Trophoblast cell (in vitro differentiated cells and primary cell): ENCODE measurements at places on chromosomes 2 and 18.

GRCh38 chr2:33107690-33108482, 161.1 kb downstream of the LTBP1 start:
- peak; percentile 21 for DNase-seq

DNA sequence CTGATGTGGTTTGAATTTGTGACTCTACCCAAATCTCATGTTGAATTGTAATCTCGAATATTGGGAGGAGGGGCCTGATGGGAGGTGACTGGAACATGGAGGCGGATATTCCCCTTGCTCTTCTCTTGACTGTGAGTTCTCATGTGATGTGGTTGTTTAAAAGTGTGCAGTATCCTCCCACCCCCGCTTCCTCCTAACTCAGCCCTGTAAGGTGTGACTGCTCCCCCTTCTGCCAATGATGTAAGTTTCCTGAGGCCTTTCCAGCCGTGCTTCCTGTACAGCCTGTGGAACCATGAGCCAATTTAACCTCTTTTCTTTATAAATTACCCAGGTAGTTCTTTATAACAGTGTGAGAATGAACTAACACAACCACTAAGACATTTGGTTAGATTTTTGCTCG, 458.4 kb downstream of the THSD7B start:
- DNase-seq = no peak

DNA sequence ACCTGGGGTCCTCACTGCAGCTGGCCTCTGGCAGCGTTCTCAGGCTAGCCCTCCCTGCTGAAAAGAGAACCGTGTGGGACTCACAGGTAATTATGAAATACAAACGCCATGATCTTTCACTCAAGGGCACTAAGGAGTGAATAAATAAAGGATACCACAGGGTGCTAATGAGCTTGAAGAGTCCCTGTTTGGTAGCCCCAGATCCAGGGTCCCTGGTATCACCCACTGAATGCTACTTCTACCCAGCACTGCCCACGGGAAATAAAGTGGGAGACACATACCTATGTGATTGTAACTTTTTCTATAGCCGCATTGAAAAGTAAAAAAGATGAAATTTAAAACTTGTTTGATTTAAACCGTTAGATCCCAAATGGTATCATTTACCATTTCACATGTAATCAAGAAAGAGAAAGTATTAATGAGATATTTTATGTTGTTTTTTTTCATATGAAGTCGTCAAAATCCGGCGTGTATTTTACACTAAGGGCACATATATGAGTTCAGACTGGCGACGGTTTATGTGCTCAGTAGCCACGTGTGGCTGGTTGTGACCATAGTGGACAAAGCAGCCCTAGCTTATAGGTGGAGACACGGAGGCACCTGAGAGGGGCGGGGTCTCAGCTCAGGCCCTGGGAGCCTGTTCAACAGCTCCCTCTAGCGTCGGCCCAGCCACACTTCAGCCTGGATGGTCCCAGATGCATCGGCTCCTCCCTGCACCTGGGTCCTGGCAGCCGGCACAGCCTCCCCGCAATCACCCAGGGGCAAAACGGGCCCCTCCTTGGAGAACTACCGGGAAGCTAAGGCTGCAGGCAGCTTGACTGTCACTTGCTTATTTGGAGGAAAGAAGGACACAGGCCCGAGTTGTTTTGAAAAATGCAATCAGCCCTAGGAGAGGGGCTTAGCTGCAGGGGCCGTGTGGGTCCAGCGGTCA, 39.2 kb downstream of the ODC1 start:
- peak; percentile 95 for DNase-seq

GRCh38 chr2:158779621-158780020, 15.5 kb upstream of the DAPL1 start:
- no peak for DNase-seq

DNA sequence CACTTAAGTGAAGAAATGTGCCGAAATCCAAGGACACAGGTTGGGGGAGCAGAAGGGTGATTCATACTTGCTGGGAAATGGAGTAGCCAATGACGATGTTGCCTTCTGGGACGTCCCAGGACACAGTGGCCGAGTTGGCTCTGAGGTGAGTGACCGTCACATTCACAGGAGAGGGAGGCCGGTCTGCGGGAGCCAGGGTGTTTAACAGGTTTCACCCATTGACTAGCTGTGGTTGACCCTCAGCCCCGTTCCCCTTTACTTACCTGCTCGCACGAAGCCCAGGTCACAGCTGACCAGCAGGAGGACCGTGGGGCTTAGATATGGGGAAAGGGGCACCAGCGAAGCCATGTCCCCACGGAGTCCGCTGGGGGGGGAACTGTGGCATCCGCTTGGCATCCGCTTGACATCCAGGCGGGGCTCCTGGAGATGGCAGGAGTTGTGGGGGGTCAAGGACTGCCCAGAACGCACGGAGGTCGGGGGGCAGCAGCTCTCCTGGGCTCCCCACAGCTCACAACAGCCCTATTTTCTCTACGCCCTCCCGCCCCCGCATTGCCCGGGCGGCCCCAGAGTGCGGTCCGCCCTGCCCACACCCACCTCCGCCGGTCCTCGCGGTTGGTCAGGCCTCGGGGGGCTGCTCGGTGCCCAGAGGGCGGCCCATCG, 586 bp downstream of the FNDC4 start:
- DNase-seq = peak; percentile 35

DNA sequence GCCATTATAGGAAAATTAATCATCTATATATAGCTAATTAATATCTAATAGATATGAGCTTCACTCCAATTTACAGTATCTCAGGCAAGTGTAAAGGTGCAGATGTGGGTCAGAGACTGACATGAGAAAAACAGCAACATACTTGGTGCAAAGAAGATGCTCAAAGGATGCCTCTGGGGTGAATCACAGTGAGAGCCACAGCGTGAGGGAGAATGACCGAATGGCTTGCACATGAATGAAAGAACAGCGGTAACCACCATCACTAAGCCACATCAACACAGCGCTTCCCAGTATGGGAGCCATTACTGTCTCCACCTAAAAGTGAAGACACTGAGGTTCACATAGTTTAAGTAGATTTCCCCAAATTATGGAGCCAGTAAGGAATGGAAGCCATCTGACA, 423.4 kb upstream of the ID2 start:
- DNase-seq = peak; percentile 48

DNA sequence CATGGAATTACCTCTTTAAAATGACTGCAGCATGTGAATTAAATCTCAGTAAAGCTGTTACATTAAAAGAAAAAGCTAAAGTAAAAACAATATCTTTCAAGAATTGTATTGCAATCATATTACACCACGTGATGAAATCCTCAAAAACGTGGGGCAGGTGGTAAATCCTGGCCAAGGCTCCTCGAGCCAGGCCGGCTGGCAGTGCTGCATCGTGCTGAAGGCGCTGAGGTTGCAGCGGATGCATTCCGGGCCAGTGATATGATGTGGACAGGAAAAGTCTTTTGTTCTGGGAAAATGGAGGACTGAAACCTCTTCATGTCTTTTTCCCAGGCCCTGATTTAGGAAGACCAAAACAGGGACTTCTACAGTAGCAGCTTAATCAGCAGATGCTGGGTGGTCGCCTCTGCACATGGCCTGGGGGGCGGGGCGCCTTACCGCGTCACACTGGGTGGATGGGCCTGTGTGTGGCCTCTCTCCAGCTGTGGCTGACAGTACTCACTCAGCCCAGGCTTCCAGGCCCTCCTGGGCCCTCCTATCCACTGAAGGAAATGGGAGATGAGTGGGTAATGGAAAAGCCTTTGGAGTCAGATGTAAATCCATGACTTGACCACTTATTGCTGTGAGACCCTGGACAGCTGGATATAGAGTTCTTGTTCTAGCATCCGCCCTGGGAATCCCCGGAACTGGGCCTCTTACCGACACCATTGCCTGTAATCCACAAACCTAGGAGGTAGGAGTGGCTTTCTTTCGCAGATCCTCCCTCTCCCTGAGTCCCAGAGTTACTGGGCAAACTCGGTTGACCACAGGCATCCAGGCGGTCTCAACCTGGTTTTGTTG, 45.1 kb downstream of the PROC start:
- DNase-seq = no peak

DNA sequence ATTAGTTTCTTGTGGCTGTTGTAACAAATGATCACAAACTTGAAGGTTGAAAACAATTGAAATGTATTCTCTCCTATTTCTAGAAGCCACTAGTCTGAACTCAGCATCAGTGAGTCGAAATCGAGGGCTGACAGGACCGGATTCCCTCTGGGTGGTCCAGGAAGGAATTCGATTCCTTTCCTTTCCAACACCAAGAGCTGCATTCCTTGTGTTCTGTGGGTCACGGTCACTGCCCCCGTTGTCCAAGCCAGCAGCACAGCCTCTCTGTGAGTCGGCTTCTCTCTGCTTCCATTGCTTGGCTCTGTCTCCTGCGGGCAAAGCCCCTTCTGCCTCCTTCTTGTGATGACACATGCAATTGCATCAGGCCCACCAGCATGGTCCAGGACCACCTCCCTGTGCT, 67.3 kb downstream of the SMIM21 start:
- no peak for DNase-seq

DNA sequence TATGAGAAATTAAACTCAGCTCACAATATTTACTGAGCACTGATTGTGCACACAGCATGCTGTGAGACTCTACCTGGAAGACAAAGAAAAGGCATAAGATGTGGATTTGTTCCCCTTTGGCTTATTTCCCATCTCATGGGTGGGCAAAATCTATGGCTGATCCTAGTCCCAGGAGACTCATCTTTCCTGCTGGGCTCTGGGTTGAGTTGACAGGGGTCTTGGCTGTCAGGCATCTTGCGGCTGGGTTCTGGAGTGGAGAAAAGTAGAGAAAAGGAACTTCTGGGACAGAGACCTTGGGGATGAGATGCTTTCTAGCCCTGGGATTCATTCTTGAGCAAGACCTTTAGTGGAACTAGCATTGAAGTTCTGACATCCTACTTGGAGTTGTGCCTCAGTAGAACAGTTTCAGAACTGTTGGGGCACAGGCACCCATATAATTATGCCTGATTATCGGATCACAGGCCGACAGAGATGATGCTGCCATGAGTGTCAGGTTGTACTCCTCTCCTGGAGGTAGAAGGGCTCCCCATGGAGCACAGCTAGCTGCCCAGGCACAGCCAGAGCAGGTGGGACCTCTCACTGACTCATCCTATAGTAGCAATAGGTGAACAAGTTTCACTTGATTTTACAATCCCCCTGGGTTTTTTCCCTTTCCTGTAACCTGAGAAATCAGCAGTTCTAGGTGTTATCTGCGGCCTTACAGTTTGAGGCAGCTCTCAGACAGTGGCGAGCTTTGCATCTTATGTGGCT, 260.9 kb downstream of the CYRIA start:
- no peak for DNase-seq

- no peak for DNase-seq
Observed at GRCh38 chr18:76461148-76461547, 33.9 kb downstream of the ZNF516 start.

DNA sequence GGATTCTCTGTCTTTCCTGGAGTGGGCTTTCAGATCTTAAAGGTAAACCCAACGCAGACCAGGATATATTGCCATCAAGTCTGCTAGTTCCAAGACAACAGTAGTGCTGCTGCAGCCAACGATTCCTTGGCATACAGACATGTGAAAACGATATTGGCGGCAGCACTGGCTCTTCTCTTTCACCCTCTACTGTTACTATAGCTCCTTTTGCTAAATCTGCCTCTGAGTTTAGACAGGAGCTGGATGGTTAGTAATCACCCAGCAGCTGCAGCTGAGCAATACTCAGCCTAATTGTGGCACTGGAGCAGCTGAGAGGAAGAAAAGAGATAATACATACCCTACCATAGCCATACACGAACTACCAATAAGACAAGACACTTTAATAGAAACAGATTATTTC, 4.0 kb downstream of the YES1 start:
- no peak for DNase-seq

DNA sequence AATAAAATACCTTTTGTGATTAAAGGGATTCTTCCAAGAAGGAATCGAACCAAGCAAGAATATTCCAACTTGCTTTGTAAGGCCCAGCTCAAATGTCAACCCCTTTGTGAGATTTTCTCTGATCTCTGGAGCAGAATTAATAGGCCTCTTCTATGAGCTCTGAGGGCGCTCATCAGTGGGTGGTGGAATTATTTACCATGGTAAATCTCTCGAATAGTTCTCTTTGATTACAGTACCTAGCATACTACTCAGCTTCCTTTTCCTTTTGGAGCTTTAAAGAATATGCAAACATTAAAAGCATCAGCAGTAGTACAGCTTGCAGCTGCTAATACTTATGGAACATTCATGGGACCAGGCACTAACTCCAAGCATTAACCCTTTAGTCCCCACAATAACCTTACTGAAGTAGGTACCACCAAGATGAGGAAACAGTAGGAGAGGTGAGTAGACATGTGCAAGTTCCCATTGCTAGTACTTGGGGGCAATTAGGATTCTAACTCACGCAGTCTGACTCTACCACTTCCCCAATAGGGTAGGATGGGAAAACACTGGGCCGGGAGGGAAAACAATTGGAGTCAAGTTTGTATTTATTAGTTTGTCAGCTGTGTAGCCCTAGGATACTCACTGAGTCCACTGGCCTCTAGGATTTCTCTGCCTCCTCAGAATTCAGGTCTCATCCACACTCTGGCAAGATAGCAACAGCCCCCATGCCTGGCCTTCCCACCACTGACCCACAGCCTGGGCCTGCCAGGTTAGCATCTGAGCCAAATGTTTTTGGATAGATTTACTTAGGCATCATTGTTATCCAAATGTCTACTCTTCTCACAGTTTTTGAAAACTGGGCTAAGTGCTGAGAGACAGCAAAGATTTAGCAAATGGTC, 21.7 kb downstream of the ADD2 start:
- no peak for DNase-seq

DNA sequence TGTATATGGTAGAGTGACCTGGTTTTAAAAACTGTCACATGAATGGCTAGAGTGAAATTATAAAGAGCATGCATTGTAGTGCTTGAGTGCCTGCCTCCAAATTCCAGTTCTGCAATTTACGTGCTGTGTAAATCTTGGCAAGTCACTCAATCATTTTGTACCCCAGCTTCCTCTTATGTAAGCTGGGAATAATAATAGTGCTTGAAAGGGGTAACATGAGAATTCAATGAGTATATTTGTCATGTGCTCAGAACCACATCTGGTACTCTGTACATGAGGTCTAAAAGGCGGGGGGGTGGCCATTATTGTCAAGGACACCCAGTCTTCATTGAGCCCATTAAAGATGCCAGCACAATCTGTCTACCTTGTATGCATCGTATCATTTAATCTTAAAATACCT, 214.8 kb downstream of the MC4R start:
- no peak for DNase-seq

DNA sequence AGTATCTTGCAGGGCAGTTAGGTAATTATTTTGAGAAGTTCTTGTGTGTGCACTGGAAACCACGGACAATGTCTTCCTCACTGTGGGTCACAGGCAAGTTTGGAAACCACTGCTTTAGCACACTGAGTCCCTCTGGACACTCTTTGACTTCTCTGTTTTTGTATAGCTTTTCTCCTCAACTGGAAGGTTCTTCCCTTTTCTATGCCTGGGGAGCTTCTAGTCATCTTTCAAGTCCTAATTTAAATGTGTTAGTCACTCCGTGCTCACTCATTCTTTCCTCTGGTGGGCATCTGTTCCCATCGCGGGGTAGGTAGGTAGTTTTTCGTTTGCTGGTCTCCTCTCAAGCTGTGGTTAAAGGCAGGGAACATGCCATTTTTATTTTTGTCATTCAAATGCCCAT, 32.1 kb downstream of the E2F6 start:
- no peak for DNase-seq

- DNase-seq = no peak
Observed at GRCh38 chr2:200509235-200509611, 645 bp downstream of the KCTD18 start.

- peak; percentile 25 for DNase-seq
Observed at GRCh38 chr2:72917877-72918553, 696 bp downstream of the EMX1 start.
